ENCODE measurements at places on chromosomes 2 and 18.

DNA sequence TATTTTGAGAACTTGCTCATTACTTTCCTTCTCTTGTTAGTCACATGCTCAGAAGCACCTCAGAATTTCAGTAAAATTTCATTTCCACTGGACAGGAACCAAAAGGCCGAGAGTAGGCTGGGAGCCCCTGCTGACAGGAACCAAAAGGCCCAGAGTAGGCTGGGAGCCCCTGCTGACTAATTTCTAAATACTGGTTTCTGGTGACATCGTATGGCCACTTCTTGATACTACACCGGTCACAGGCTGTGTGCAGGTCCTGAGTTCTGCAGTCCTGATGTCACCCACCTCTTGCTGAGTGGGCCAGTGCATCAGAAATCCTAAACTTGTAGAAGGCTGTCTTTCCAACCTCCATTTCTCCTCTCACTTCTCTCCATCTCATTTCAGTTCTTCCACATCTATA is 17.7 kb upstream of the EN1 start:
- DNase-seq: no peak

DNA sequence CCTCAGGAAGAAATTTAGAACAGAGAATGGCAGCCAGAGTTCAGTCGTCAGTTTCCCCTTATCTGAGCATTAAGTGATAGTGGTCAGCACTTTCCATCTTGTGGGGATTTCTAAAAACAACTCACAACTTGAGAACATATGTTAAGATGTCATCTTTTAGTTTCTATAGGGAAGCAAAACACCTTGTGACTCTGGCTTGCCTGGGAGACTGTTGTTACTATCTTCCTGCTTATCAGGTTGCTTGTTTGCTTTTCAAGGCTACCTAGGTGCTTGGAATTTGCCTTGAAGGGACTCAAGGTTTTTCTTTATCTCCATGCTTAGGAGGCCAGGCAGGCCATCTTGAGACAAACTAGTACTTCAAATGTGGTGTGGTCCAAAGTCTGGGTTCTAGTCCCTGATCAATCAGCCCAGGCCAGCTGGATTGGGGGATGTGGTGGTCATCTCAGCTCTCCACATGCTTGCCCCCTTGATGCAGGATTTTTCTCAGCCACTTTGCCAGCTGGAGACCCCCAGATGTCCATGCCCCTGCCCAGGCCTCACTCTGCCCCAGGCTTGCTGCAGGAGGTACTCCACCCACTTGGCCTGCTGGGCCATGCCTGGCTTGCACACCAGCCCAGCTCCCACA is 125.9 kb downstream of the LYPD1 start:
- no peak for DNase-seq

GRCh38 chr2:227450311-227450841 is 21.6 kb upstream of the AGFG1 start:
- no peak for DNase-seq

DNA sequence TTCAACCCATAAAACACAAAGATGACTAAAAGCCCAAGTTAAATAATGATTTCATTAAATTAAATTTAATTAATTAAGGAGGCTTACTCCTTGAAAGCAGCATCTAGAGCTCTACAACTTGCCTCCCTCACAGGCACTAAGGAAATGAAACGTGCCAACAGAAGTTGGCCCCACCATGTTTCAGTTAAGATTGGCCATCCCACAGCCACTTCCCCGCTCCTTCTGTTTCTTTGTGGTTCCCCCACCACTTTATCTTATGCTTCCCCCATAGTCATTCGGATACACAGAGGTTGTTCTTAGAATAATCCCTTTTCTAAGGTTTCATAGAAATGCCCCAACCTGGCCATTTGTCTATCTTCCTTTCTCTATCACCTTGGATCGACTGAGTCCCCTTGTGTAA is 101.6 kb upstream of the RIOK3 start:
- DNase-seq: no peak

GRCh38 chr2:18514526-18515461 is 45.7 kb downstream of the RDH14 start:
- no peak for DNase-seq

- DNase-seq: no peak
Measured at GRCh38 chr2:156704132-156704531, 268.0 kb downstream of the GPD2 start.
